ENCODE measurements at places on chromosomes 16 and 17. TPM values are rescaled to one million over a fixed set of nuclear protein-coding genes. Genes with fewer than 3 reads are reported as not detected.

- DNase-seq, result no peak
Observed at GRCh38 chr17:73215447-73215846, 22.6 kb downstream of the COG1 start.

DNA sequence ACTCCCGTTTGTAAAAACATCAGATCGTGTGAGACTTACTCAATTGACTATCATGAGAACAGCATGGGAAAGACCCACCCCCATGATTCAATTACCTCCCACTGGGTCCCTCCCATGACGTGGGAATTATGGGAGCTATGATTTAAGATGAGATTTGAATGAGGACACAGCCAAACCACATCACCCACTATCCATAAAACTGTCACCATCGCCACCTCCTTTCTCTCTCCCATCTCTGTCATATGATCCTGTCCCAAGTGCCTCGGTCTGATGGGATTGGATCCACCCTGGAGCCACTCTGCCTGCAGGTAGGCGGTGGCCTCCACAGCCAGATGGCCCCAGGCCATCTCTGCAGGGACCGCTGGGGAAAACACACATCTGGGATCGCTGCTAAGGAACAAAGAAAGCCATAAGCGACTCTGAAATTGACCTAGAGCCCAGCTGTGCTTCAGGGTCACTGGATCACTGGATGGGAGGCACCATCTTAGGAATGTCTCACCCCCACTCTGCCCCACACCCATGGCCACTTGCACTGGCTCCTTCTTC is 61.2 kb downstream of the TMEM186 start:
- DNase-seq, result no peak

Gene PABPN1L
- total RNA-seq, result not detected

Gene TM4SF5
- total RNA-seq, result not detected

DNA sequence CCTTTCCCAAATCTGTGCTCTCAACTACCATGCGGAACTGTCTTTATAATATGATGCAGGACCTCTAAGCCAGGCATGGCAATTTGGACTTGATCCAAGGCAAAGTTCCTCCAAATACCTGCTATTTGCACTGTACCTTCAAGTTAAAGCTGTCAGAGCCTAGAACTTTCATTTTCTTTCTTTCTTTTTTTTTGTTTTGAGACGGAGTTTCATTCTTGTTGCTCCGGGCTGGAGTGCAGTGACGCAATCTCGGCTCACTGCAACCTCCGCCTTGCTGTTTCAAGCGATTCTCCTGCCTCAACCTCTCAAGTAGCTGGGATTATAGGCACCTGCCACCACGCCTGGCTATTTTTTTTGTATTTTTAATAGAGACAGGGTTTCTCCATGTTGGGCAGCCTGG is 51.7 kb downstream of the ARHGAP27 start:
- DNase-seq, result no peak

Data from activated T-helper 2 cell treated with anti-CD3 and anti-CD28 coated beads, Interferon-gamma antibody, Interleukin-2, Interleukin-4, amounts not matched to agents 10 μg/mL and 5 μg/mL and 100 μg/mL, durations not matched to agents 14 hours and 24 hours and 36 hours (primary cell).